Daoy (cell line): ENCODE measurements at places on chromosomes 13 and 19.

DNA sequence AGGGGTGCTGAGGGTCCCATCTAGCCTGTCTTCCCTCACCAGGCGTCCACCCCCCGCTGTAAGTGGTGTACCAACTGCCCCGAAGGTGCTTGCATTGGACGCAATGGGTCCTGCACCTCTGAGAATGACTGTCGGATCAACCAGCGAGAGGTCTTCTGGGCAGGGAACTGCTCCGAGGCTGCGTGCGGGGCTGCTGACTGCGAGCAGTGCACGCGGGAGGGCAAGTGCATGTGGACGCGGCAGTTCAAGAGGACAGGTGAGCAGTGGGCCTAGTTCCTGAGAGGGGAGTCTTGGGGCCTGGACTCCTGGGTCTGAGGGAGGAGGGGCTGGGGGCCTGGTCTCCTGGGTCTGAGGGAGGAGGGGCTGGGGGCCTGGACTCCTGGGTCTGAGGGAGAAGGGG is 27.8 kb downstream of the CNFN start:
- DNase-seq, result no peak

DNA sequence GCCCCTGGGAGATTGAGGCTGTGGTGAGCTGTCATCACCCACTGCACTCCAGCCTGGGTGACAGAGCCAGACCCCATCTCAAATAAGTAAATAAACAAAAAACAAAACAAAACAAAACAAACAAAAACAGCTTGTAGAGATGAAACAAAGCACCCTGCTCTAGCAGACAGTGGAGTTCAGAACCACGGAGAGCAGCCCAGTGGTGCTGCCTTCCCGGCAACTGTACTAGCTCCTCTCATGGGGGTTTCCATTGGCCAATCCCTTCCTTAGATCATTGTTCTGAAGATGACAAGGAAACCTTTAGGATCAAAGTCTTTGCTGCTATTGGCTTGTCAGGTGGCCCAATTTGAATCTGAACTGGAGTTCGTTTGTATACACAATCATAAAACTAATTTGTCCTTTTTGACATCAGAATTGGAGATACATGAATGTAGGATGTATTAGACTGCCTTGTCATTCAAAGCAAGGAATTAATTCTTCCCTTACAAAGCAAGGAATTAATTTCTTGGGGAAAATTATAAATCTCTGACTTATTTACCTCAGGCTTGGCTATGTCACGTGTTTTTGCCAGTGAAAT is 19.7 kb upstream of the SYCN start:
- DNase-seq, result peak; percentile 36

DNA sequence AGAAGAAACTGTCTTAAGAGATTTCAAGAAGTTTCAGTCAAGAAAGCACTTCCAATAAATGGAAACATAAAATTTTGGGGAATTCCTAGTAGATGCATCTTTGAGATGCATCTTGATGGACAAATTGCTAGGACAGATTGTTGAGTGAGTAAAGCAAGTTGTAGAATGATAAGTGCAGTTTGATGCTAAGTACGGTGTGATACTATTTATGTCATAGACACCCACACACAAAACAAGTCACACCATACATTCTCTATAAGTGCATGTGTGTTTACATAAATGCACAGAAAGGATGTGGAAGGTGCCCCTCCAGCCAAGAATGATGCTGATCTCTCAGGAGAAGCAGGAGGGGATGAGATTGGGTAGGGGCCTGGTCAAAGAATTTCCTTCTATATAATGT is 375.7 kb downstream of the FOXO1 start:
- no peak for DNase-seq

GRCh38 chr19:8638078-8638619 is 7.7 kb downstream of the NFILZ start:
- DNase-seq, result peak; percentile 82

DNA sequence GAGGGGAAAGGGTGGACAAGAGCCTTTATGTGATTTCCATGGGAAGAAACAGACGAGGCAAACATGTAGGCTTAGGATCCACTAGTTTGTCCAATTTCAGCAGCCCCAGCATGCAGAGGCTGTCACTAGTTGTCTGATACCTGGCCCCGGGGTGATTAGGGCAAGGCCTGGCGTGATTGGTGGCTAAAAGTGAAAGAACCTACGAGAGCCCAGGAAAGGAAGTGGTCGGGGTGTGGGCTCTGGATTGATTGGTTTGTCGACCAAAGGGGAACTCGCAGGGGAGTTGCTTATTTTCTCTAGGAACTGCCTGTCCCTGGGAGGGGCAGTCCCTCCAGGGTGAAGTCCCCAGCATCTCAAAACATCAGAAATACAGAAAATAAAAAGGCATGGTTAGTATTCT is 64.2 kb upstream of the UQCRFS1 start:
- peak; percentile 81 for DNase-seq

GRCh38 chr13:100855151-100855550 is 180.6 kb upstream of the TMTC4 start:
- no peak for DNase-seq

- DNase-seq, result no peak
Measured at GRCh38 chr19:15866636-15867035, 31.2 kb downstream of the CYP4F2 start.

DNA sequence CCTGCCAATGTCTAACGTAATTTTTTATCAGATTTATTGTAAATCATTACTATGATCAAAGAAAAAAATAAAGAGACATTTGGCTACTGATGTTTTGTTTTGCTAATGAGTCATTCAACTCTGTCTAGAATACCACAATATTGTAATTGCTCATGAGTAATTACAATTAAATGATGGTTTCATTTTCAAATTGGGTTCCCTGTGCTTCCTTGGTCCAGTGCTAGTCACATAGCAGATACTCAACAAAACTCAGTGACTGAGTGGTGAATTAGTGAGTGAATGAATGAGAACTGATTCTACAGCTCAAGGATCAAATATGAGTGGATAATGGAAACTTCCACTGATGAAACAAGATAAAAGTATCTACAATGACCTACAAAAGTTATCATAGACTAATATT is 304.7 kb downstream of the POU4F1 start:
- peak; percentile 34 for DNase-seq

DNA sequence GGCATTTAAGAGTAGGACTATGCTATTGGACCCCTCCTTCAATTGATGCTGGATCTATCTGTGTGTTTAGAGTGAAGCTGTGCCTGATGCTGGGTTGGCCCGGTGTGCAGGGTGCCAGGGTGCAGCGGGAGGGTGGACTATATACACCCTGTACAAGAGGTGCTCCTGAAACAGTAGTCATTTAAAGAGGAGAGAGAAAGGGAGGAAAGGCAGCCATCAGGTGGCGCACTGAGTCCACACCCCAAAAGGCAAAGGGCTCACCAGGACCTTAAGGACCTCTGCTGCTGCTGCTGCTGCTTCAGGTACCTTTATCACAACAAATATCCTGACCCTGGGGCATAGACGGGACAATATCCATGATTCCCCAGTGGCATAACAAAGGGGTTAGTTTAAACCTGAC is 39.4 kb downstream of the ZNF136 start:
- DNase-seq, result peak; percentile 4

GRCh38 chr19:7658219-7658686 is 10.6 kb upstream of the RETN start:
- peak; percentile 28 for DNase-seq

- peak; percentile 8 for DNase-seq
Measured at GRCh38 chr13:111251646-111252445, 68.6 kb upstream of the TEX29 start.

DNA sequence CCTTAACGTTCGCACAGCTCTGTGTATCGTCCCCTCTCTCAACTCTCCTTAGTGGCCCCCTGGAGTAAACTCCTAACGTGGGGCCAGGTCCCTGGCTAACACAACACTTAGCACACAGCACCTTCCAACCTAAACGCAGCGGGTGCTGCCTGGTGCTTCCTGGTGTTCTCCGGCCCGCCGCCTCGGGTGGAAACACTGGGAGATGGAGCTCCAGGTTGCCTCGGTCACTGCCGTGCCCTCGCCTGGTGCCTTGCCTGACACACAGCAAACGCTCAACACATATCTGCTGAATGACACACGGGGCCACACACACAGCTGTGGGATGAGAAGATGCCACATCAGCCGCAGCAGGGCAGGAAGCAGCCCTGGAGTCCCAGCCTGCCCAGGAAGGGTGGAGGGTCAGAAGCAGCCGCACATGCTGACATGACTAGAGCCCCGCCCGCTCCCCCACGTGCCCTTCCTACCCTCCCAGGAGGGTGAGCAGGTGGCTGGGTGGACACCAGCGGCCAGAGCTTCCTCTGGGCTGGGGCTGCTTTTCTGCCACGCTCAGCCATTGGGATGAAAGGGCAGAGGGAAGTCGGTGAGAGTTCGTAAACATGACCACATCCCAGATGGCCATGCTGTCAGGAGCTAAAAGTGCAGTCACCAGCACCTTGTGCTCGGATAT is 6.6 kb downstream of the PEPD start:
- peak; percentile 84 for DNase-seq

DNA sequence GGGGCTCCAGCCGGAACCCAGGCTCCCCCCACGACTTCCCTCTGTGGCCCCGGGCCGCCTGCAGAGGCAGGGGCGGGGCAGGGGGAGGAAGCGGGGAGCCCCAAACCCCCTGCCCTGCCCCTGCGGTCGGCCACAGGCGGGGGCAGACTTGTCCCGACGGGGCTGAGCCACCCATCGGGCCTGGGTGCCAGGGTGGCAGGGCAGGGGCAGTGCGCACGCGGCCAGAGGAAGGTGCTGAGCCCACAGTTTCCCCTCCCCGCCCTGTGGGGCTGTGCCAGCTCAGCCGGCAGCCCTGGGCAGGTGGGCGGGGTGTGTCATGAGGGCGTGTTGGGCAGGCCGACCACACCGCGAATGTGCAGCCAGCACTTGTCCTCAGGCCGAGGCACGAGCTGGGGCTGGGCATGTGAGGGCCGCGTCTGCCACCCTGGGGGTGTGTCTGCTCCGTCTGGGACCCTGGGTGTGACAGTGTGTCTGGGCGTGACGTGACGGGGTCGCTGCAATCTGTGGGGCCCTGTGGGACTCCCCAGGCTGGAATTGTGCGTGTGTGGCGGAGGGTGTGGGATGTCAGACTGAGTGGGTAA is 17.7 kb downstream of the CCDC97 start:
- DNase-seq, result peak; percentile 95

GRCh38 chr19:34232566-34233481 is 21.5 kb upstream of the GARRE1 start:
- peak; percentile 82 for DNase-seq

DNA sequence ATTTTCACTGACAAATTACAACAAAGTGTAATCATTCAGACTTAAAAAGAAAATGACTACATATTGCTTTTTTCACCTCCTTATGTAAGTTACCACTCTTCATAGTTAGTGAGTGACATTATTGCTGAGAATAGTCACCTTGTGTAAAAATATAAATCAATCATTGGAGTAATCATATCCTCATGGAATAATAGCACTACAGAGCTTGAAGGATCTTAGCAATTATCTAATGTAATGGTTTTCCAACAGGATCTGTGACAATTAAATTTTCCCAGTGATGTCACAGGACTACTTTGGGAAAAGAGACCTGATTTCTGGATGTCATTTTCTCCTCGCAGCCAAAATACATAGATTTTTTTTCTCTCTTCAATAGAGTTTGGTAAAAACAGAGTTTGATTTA is 833.0 kb upstream of the PCDH9 start:
- no peak for DNase-seq

DNA sequence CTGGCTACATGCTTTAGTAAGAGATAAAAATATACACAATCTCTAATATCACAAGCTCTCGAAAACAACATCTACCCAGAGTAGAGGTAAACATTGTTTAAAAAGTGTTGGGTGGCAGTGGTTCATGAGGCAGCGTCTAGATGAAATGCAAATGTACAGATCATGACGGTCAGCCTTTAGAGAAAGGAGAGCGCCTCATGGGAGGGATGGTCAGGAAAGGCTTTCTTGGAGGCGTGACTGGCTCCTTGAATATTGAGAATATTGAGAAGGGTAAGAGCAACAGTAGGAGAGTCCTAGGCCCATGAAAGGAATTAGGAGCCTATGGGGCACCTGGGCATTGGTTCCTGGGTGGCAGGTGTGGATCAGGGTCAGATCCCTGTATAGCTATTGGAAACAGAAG is 10.6 kb downstream of the HNRNPUL1 start:
- DNase-seq, result no peak

GRCh38 chr19:44512326-44513298 is 12.3 kb upstream of the ZNF180 start:
- peak; percentile 27 for DNase-seq

- peak; percentile 86 for DNase-seq
Measured at GRCh38 chr19:41175801-41176777, 16.9 kb upstream of the CYP2S1 start.

DNA sequence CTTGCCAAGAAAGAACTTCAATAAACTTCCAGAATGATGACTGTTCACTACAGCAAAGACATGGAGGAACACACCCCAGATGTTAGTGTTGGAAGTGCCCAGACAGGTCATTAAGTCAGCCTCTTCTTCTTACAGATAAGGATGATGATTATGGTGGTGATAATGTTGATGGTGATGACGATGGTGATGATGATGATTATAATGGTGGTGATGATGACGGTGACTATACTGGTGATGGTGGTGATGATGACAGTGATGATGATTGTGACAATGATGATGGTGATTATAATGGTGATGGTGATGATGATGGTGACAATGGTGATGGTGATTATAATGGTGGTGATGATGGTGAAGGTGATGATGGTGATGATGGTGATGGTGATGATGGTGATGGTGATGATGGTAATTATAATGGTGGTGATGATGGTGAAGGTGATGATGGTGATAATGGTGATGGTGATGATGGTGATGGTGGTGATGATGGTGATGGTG is 8.4 kb downstream of the C13orf46 start:
- no peak for DNase-seq

- DNase-seq, result no peak
Measured at GRCh38 chr19:14081797-14082674, 3.5 kb downstream of the C19orf67 start.

DNA sequence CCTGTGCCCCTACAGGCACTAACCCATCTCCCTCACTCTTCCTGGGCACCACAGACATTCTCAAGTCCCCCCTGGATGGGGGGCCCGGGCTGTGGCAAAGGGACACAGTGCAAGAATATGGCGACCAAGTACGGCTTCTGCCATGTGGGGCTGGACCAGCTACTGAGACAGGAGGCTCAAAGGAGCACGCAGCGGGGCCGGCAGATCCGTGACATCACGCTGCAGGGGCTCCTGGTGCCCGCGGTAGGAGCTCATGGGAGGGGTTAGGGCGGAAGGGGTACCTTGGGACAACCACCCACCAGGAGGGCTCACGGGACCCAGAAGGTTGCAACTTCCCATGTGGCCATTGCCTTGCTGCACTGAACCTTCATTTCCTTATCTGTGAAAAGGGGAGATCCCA is 3.3 kb upstream of the GTF2F1 start:
- DNase-seq, result no peak

- no peak for DNase-seq
Measured at GRCh38 chr13:29541400-29541799, 54.1 kb downstream of the SLC7A1 start.

DNA sequence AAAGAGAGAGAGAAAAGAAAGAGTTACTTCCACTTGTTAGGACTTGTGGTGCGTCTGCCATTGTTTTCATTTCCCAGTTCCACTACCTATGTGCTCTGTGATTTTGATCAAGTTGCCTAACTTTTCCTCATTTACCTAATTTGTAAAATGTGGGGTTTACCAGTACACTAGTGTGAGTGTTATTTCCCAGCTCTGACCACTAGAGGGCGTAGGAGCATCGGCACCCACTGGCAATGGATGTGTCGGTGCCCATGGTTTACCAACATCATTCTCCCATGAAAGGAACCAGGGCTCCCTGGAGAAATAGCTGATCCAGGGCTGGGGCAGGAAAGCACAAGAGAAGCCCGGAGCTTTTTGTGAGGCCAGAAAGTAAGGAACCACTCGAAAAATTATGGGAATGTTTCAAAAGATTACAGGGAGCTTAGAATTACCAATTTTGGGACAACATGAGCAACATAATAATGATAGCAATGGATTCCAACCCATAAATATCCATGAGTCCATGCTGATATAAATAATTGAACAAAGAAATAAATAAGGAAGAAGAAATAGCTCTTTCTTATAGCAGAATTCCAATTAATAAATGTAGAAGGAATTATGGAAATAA is 15.1 kb upstream of the CEACAM4 start:
- DNase-seq, result peak; percentile 62
